ENCODE measurements at places on chromosomes 3 and 15.

GRCh38 chr3:139122221-139122581 is 77.5 kb upstream of the PRR23C start:
- DNase-seq, result no peak

DNA sequence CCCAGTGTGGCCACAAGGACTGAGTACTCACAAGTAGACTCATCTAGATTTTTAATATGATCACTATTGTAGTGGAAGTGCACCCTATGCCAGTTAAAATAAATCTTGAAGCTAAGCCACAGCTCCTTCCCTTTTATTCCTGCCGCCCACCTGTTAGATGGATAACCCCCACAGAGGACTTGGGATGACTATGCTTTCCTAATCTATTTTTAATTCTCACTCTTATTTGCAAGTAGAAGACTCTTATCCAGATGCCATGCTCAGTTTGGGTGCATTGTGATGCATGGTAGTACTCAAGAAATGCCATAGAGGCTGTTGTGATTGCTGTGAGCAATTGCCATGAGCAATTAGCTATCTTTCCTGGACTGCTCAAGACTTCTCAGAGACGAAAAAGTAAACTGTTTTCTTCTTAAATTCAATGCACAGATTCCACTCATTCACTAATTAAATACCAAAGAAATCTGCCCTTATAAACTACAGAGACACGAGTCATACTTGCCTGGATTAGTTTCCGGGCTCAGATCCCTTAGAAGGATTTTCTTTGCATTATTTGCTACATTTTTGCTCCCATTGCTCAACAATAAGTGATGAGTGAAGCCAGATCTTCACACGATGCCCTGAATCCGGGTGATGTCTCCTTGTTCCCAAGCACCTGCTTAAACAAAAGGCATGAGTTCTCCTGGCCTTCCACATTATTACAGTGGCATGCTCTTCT is 472.1 kb downstream of the SOX2 start:
- DNase-seq, result no peak

- DNase-seq, result no peak
Measured at GRCh38 chr3:61903931-61904657, 342.7 kb downstream of the PTPRG start.

GRCh38 chr3:79263423-79263822 is 504.4 kb downstream of the ROBO1 start:
- no peak for DNase-seq

- no peak for DNase-seq
Measured at GRCh38 chr15:73530649-73531048, 87.7 kb downstream of the REC114 start.

DNA sequence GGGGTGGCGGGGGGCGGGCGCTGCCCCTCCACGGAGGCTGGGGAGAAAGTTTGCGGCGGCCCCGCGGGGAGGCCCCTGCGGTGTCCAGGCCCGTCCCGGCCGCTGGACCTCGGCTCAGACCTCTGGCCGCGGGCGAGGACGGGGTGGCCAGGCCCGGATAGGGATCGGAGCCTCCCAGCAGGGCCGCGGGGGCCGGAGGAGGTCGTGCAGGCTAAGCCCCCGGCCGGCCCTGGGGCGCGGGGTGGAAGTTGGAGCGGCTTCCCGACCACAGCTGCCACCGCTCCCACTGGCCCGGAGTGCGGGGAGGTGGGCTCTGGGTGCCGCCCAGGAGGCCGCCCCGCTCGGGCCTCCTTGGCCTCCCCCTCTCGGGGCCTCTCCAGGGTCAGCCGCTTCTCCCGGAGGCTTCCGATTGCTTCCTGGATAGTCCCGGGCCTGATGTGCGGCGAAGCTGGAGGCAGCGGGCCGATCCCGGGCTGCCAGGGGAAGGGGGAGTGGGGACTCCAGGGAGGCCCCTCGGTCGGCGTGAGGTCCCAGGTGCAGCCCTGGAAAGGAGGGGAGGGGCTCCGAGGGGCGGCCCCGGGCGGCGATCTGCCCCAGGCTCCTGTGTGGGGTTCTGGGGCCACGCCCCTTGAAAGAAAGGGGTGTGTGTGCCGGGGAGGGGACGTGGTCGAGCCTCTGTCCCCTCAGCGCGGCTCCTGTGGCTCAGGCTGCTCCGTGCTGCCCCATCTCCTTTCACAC is 907 bp downstream of the PLXNA1 start:
- peak; percentile 21 for DNase-seq

DNA sequence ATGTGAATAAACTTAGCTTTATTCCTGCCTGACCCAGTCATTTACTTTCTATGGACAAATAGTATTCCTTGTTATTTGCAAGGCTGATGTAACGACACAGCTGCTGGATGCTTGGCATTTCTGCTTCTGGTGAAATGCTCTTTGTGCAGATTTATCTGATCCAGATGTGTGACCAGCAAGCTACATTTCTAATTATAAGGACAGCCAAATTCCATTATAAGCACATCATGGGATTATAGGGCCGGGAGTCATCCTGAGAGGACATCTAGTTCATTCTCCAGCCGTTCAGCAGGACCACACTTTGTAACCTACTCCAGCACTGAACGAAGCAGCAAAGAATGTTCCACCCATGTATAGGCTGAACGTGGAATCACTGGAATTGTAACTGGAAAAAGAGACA is 42.9 kb downstream of the FNDC3B start:
- no peak for DNase-seq

- DNase-seq, result no peak
Measured at GRCh38 chr15:101237251-101237650, 14.6 kb downstream of the CHSY1 start.

DNA sequence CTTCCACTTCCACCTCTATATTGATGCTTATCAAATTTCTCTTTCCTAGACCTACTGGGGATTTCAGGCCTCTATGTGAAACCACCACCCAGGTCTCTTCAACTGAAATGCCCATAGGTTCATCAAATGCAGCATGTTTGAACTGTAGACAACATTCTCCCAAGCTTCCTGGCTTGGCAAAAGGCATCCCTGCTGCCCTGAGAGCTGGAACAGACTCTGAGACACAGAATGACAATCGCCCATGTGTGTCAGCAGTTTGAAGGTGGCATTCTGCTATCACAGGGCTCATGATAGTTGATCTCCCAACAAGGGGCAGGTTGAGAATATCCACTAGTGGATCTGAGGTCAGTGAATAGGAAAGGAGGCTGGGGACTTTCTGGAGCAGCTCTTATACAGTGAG is 200.7 kb downstream of the RPLP1 start:
- DNase-seq, result no peak

- DNase-seq, result no peak
Measured at GRCh38 chr3:30500666-30501399, 105.6 kb upstream of the TGFBR2 start.

DNA sequence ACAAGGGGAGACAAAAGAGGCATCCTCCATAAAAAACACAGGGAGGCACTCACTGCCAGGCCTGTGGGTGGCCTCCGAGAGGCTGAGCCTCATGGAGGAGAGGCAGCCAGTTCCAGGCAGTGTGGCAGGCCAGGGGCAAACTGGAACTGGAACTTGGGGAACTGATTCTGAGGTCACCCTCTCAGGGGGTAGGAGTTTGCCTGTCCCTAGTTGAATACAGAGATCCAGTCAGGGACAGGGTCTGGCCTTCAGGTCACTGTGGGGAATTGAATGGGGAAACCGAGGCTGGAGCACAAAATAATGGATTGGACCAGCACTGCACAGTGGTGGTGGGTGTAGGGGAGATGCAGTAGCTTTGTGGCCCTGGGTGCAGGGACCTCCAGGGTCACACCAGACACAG is 58.7 kb downstream of the TPRA1 start:
- DNase-seq, result no peak

DNA sequence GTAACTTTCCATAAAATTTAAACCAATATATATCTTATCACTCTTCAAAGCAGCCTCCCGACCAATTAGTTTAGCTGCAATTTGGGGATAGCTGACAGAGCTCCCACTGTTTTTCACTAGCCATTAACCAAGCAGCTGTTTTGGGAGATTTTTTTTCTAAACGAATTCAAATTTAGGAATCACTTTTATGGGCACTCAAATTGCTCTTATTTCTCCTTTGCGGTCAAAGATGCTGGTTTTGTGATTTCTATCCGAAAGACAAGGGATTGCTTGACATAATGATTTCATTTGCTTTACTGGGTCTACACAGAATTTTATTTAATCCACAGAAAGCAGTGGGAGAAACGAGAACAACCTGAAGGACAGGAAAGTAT is 505.7 kb upstream of the IL12A start:
- DNase-seq, result no peak

GRCh38 chr3:66469220-66469640 is 31.6 kb downstream of the LRIG1 start:
- no peak for DNase-seq
